Mesothelial cell of epicardium (in vitro differentiated cells): ENCODE measurements at places on chromosomes 7 and 10.

DNA sequence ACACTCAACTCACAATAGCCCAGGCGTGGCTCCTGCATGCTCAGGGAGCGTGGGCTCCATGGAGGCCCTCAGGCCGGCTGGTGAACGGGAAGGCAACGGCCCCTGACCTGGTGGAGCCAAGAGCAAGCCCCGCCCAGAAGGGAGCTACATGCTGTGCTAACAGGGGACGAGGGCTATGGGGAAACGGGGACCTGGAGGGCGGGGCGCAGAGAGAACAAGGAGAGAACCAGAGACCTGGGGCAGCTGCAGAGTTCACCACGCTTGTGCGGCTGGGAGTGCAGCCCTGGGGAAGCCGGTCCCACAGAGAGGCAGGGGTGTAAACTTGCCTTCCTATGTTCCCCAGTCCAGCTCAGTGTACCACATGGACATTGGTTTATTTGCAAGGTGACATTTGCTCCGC lies 69.2 kb upstream of the PPP2R2D start:
- DNase-seq = no peak

DNA sequence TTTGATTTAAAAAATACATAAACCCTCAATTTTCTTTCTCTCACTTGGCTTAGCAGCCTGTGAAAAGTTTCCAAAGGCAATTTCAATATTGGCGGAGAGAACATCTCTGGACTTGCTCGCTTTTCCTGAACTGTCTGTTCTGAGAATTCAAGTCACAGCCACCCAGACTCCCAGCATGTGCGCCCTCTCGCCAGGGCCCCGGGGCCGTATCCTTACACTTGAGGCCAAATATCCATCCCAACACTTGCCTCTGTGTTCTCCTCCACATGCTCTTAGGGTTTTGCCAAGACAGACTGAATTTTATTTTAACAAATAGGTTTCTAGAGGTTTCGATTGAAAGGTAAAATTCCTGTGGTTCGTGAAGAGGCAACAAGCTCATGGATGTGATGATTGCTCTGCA lies 111.5 kb upstream of the GPR26 start:
- DNase-seq = no peak

DNA sequence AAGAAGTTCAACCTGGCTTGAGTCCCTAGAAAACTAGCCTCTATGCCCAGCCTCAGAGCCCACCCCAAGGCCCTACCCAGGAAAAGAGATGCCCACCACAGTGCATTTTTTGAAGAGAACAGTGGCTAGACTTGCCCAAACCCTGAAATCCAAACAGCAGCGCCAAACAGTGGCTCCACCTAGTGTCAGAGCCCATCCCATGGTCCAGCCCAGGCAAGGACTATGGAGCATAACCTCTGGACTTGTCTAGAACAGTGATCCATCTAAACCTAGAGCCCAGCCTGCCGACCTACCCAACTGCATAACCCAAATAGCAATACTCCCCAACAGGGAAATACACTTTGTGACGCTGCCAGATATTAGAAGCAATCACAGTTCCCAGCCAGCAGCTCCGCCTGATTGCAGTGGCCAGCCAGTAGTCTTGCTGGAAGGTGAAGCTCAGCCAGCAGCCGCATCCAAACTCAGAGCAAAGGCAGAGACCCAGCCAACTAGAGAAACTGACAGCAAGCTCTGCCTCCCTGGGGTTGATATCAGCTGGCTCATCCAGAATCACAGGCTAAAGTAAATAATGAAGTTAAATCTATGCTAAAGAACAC lies 44.5 kb downstream of the HBP1 start:
- DNase-seq = no peak

GRCh38 chr10:104326991-104327610 lies 11.2 kb downstream of the ITPRIP start:
- DNase-seq = no peak

DNA sequence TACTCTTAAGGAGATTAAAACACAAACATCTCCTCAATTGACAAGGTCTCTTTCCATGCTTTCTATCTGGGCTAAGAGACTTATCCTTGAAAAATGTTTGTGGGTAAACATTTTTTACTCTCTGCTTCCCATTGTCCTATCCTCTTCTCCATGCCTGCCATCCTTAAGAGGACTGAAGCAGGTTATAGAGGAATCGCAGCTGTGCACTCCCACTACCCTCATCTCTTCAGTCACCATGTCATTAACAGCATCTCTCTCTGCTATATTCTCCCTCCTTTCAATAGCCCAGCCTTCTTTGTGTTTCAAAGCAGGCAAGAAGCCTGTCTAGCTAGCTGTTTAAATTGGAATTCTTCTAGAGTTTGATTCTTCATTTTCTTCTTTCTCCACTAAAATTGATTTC lies 22.6 kb downstream of the COL1A2 start:
- DNase-seq = no peak

GRCh38 chr10:11742009-11742778 lies at the start of gene ECHDC3:
TSS of gene ECHDC3 (plus strand) at chr10:11742382. CDS start at chr10:11742577, 195 bp downstream.
- DNase-seq = no peak

- DNase-seq = no peak
Measured at GRCh38 chr10:46552526-46553237, 3.8 kb downstream of the GPRIN2 start.

DNA sequence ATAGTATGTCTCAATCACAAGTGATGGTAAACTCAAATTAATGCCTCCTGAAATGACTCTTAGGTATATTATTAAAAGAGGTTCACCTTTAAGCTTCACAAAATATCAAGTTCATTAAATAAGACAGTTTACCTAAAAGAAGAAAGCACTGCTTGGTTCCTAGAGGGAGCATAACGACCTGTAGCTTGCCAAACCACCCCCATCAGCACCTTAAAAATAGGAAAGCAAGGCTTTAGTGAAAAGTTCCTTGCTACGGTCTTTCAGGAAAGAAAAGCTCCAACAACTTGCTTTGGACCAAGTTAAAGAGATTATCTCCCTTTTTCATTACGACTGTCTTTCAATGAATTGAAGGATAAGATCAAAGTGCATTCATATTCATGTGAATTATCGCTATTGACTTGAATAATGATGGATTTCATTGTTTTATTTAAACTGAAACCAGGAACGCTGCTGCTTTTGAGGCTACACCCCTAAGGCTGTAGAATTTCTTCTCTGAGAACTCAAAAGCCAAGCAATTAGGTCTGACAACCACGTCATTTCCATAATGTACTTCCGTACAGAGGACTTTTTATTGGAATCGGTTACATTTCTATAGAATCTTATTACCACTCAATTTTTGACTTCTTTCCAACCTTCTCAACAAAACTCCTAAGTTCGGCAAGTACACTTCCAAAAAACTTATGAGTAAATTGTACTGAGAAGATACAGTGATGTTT lies 7.0 kb upstream of the SPAG6 start:
- DNase-seq = no peak

DNA sequence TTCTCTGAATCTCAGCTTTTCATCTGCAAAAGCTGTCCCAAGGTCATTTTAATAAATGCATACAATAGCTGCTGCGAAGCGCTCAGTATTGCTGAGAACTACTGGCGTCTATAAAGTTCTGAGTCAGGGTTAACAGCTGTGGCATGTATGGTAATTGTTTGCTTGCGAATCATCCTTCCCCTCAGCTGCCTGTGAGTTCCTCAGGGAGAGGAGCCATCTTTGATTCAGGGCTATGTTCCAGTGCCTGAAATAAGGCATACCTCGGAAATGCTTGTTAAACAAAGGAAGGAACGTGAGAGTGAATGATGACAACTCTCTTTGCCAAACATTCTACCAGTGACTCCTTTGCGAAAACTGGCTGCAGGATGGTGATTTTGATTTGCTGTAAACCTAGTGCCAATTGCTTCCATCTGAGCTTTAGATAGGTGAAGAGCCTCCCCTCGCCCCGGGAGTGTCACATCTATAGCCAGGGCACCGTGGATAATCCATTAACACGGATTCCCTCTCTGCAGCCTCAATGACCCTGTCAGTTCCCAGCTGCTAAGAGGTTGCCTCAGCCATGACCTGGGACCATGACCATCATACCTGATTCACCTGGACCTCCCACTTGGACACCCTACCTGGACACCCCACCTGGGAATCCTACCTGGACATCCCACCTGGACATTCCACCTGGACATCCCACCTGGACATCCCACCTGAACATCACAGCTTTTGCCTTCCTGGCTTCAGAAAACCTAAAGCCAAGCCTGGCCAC lies 39.6 kb downstream of the GPRIN2 start:
- peak; percentile 37 for DNase-seq

- DNase-seq = no peak
Measured at GRCh38 chr7:135938086-135938485, 39.1 kb downstream of the MTPN start.

GRCh38 chr7:1246871-1247526 lies 14.3 kb downstream of the UNCX start:
- DNase-seq = no peak

GRCh38 chr7:1053816-1054370 lies 9.5 kb downstream of the GPR146 start:
- no peak for DNase-seq

DNA sequence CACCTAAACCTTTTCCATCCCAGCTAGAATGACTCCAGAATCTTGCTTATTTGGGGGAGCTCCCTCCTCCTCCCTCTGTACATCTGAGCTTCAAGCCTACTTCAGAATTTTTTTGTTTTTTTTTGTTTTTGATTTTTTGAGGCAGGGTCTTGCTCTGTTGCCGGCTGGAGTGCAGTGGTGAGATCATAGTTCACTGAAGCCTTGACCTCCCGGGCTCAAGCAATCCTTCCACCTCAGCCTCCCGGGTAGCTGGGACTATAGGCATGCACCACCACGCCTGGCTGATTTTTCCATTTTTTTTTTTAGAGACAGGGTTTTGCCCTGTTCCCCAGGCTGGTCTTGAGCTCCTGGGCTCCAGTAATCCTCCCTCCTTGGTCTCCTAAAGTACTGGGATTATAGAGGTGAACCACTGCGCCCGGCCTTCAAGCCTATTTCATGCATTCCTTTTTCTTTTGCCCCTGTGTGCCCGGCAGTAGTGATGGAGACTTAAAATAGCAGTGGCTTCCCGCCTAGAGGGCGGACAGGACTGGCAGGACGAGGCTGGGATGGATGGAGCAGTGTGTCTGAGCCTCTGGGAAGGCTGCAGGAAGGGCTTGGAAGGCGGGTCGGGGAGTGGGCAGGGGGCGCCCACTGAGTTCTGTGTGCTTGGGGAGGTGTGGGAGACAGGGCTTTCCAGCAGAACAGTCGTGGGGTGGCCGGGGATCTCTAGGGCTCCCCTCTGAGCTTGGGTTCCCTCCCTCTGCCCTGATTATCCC lies 8.8 kb downstream of the CUX1 start:
- no peak for DNase-seq

GRCh38 chr7:129450295-129450694 lies 16.1 kb downstream of the STRIP2 start:
- no peak for DNase-seq

DNA sequence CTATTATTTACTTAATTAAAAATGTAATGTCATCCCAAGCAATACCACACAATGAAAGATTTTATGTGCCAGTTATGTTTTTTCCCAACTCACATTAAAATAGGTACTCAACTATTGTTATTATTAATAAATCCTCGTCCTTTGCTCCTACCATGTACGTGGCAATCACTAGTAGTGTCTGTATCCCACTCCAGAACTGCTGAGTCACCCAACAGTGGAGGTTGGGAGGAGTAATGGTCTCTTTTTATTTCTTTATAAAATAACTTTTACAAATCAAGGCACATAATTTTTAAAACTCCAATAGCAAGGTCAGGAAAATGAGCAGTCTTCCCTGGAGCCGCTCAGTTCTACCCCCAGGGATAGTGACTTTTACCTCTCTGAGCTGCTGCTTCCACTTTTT lies 273.5 kb upstream of the PLPP4 start:
- DNase-seq = no peak

DNA sequence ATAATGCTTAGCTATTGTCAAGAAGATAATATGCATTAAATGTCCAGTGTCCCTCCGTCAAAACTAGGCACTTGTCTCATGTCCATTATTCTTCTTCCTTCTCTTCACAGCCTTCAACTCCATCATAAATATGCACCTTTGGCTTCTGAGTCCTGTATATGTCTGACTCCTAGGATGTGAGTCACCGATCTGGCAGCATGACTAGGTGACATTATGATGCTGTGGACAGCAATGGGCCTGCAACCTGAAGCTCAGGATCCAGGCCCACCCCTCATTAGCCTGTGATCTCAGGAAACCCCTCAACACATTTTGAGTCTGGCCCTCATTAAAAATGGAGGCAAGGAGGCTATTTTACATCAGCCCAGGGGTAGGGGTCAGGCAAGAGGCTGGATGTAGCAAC lies 362.5 kb upstream of the ZMIZ1 start:
- DNase-seq = no peak

GRCh38 chr7:157238087-157238486 lies 98.7 kb upstream of the DNAJB6 start:
- no peak for DNase-seq

- no peak for DNase-seq
Measured at GRCh38 chr10:96873756-96874467, 41.8 kb downstream of the LCOR start.

DNA sequence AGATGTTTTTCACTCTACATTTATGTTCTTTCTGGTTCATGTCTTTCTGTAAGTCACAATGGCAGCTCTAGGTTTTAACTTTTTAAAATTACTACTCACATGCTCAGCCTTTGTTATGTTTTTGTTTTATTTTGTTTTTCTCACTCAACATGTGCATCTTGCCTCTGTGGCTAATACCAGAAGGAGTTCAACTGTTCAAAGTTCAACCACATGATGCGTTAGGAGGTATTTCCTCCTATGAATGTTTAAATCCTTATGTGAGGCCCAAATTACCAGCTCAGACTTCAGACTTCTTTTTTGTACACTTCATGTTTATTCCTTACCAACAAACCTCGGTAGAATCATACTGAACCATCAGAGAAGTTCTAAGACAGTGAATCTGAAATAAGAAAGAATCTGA lies 151.6 kb downstream of the MALRD1 start:
- no peak for DNase-seq

DNA sequence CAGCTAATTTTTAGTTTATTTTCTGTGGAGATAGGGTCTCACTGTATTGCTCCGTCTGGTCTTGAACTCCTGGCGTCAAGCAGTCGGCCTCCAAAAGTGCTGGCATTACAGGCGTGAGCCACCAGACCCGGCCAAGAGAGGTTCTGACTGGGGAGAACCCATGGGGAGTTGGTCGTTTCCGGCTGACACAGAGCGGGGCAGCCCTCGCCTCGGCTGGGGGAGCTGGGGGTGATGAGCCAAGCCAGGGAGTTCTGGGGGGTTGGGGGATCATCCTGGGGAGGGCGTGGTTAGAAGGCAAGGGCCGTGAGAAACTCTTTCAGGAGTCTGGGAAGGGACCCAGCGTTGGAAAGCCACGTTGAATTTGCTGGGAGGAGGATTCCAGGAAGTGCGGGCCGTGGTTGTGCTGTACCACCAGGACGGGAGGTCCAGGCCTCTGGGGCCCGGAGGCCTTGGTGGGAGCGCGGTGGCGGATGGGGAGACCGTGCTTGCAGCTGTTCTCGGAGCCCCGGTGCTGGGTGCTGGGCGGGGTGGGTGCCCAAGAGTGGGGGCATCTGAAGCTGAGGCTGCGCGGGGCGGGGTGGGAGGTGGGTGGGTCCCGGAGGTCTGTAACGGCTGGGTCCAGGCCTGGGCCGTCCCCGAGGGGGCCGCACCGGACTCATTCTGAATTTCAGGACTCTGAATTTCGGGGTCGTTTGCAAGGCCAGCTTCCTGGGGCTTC lies 8.4 kb upstream of the ZNF853 start:
- DNase-seq = no peak

- no peak for DNase-seq
Measured at GRCh38 chr10:805620-806305, 116.3 kb upstream of the DIP2C start.

GRCh38 chr10:35606430-35606829 lies 1.3 kb downstream of the GJD4 start:
- no peak for DNase-seq

- DNase-seq = no peak
Measured at GRCh38 chr7:132191418-132191817, 384.9 kb downstream of the PLXNA4 start.
